ENCODE measurements at places on chromosomes 3 and 15.

DNA sequence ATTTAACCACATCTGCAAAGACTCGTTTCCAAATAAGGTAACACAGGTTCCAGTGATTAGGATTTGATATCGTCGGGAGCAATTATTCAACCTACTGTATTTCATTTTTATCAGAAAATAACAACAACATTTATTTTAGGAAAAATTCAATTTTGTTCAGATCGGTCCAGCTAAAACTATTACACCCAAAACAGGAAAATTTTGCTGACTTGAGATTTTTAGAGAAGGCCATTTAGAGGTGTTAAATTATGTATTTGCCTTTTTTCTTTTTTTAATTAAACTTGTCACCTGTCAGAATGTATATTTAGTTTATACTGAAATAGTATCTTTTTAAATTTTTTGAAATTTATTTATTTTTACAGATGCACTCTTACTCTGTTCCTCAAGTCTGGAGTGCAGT is 81.3 kb downstream of the ARHGAP31 start:
- DNase-seq = no peak

DNA sequence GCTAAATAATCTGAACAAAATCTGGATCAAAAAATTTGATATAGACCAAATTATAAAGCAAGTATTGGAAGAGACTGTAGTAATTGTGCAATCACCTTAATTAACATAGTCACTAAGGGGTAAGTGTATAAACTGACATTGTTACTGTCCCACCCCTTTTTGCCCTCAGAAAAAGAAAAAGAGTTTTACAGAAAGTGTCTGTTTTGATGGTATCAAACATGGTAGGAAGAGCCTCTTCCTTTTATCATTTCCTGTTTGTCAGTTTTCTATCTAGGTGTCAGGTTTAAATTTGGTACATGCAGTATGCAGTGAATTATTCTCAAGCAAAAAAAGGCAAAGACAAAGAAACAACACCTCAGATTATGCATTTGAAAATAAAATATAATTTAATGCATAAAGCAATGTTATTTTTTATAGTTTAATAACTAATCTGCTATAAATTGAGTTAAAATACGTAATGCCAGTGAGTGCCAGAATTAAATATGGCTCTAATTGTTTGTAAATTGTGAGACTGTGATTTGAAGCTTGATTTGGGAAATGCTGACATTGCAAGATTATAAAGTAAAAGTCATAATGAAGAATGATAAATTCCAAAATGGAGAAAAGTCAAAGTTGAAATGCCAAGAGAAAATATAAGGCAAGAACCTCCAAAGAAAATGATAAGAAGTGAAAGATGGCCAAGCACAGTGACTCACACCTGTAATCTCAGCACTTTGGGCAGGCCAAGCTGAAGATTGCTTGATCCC is 30.3 kb upstream of the CMC1 start:
- DNase-seq = no peak

GRCh38 chr3:81823086-81823485 is 61.6 kb upstream of the GBE1 start:
- DNase-seq = no peak

DNA sequence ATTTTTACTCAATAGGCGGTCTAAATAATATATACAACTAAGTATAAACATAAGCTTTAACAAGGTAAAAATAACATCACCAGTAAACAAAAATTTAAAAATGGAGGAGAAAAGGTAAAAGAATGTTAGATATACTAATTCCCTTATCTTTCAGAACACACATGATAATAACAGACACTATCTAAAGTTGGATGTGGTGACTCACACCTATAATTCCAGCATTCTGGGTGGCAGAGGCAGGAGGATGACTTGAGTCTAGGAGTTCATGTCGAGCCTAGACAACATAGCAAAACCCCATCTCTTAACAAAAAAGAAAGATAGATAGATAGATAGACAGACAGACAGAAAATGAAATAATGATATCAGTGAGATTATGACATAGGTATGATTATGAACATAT is 85.1 kb downstream of the STAG1 start:
- no peak for DNase-seq

DNA sequence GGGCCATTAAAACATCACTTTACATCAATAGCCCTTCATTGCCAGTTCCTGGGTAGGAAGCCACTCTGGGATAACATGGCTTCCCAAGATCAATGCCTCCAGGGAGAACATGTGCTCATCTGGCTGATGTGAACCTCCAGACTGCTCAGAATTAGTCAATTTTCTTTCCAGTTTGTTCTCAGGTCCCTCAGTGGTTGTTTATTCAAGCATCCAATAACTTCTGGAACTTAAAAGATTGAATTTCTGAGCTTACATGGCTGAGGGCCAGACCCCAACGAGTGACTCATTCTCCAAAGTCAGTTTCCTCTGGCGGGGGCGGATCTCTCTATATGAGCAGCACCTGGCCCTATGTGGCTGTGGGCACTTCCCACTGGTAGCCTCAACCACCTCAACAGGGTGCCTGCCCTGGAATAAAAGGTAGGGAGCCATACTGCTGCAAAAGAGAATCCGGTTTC is 34.0 kb downstream of the LYZL4 start:
- DNase-seq = peak; percentile 47

- DNase-seq = no peak
Measured at GRCh38 chr3:94587291-94587690, 524.4 kb downstream of the NSUN3 start.

DNA sequence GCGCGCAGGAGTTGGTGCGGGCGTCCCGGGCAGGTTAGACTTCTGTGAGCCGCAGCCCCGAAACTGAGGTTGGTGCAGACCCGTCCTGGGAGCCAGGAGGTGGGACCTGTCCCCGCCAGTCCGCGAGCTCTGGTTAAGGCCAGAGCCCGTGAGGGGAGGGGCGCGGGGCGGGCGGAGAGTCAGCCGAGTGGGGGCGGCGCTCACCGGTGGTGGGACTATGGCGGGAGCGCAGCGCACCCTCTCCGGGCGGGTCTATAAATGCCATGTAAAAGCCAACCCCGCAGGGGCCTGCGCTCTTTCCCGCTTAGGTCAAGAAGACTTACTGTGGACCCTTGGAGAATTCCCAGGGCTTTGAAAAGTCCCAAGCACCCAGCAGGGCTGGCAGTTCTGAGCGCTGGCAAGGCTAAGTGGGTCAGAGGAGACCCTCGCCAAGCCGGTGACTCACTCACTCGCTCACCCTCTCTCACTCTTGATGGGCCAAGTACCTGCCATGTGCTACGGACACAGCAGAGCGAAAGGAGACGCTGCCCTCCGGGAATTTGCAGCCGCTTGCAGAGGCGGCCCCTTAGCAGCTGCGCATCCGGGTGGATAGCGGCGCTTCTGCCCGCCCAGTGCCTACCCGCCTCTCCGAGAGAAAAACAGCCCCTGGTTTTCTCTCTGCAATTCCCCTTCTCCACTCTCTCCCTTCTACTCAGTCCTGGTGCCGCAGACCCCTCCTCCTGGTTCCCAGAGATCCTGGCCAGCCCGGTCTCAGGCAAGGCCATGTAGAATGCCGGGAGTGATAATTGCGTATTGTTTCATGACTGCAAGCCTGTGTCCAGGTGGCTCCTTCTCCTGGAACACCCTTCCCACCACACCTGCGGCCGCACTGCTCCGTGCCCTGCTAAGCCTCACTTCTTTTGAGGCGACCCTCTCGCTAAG is at the start of gene ALDH1L1:
Gene ALDH1L1 (minus strand): TSS at position 110 of the 921 bp plus-strand sequence. CDS start 19,607 bp downstream, outside the sequence.
- DNase-seq = no peak

GRCh38 chr3:78751266-78751665 is 1016.5 kb downstream of the ROBO1 start:
- no peak for DNase-seq

DNA sequence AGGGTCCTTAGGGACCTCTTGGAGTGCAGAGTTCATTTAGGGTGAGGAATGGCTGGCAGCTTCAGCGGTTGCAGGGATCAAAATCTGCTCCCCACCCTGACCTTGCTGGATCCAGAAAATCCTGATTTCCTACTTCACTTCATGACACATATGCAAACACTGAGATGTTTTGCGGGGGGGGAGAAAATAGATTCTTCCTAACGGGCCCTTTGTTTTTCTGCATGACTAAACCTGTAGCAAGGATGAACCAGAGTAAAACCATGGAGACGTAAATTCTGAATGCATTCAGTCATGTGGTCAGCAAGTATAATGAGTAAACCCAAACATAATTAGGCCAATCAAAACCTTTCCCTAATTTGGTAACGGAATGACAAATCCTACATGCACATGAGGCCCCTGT is 20.0 kb upstream of the RBP1 start:
- DNase-seq = no peak

Measured in AG08396 (cell line).